ENCODE measurements at places on chromosomes 7 and 10.

DNA sequence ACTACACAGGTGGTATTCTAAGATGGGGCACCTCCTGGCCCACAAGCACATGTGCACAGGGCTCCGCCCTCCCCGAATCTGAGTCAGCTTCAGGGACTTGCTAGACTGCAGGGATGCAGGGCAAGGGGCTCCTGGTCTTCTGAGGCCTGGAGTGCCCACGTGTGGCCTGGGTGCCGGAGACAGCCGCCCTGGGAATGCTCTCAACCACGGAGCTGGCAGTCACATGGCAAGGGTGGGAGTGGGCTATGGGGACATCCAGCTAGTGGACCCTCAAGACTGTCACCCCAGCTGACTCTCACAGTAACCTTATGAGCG is 42.7 kb downstream of the CFAP46 start:
- DNase-seq: no peak

DNA sequence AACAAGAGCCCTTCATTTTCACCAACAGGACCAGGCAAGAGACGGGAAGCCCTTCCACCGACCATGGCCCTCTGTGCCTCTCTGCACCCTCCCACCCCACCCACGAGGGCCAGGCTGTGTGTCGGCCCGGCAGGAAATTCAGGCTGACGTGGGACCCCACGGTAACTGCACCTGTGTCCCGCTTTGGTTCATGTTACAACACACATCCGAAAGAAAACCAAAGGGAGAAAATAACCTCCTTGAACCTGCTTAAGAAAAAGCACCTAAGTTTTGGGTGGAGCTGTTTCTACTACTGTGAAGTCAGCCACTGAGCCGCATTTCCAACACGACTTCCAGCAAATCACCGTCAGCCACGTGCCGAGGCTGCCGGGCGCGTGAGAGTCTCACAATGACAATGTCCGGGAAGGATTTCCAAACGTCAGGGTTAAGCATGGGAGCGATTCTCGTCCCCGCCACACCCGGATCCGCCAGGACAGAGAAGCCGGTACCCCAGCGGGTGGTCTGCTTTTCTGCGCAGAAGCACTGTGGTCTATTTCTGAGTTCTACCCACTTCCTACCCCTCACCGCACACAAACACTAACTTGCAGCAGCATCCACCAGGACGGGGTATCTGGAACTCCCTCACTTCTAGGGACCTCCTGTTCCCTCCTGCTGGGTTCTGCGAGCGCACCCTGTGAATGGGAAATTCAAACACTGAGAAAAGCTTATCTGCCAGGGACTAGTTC is 36.6 kb downstream of the AMZ1 start:
- DNase-seq: no peak

GRCh38 chr7:50791363-50791937 is 8.8 kb upstream of the GRB10 start:
- no peak for DNase-seq

- DNase-seq: peak; percentile 98
Measured at GRCh38 chr7:51123322-51124019, 193.1 kb downstream of the COBL start.

DNA sequence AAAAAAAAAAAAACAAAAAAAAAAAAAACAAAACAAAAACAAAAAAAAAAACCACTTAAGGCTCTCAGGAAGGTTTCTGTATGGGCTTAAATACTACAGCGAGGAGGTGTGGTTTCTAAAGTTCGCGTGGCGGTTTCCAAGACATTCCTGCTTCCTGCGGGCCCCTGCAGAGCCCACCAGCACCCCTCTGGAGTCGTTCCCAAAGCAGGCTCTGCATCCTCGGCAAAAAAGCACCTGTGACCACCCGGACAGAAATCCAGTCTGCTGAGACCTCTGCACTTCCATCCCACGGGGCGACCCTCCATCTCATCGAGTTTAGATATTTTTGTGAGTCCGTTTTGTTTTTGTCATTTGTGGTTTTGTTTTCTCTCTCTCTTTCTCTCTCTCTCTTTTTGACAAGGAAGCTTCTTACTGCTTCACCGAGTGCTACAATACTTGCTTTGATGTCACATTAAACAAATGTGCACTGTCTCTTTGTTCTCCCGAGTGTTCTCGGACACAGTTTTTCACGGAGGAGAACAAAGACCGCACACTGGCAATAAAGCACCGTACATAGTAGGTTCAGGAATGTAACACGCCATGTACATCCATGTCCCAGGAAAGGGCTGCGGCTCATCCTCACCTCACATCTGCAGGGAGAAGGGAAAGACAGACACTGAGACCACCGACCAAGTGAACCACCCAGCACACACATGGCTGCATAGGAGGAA is 21.5 kb downstream of the PDGFA start:
- DNase-seq: no peak

DNA sequence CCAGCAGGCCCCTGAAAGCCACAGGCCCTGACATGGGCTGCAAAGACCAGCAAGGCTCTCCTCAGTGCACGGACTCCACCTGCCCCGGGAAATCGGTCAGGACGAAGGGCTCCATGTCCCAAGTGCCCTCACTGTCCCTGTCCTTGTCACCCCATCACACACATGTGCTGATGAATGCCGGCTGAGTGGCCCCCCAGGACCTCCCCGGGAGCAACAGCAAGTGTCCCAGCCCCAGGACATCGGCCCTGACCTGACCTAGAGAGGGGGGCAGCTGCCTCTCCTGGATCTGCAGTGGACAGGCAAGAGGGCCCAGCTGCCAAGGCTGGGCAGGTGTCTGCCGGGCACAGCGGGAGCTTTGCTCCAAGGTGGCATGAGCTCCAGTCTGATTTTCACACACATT is 49.8 kb downstream of the STK32C start:
- no peak for DNase-seq

DNA sequence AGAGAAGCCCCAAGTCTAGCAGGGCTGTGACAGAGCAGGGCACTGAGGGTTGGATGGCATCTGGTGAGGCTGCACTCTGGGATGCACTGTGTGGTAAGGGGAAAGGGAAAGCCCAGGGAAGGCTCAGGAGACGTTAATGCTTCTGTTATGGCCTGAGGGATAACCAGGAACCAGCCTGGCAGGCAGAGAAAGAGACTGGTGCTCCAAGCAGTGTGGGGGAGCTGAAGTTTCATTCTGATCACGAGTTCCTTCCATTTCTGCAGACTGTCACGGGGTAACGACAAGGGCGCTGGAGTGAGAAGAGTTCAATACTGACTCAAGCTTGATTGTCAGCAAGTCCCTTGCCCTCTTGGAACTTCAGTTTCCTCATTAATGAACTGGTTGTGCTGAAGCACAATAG is 730.9 kb downstream of the GRID1 start:
- DNase-seq: no peak

DNA sequence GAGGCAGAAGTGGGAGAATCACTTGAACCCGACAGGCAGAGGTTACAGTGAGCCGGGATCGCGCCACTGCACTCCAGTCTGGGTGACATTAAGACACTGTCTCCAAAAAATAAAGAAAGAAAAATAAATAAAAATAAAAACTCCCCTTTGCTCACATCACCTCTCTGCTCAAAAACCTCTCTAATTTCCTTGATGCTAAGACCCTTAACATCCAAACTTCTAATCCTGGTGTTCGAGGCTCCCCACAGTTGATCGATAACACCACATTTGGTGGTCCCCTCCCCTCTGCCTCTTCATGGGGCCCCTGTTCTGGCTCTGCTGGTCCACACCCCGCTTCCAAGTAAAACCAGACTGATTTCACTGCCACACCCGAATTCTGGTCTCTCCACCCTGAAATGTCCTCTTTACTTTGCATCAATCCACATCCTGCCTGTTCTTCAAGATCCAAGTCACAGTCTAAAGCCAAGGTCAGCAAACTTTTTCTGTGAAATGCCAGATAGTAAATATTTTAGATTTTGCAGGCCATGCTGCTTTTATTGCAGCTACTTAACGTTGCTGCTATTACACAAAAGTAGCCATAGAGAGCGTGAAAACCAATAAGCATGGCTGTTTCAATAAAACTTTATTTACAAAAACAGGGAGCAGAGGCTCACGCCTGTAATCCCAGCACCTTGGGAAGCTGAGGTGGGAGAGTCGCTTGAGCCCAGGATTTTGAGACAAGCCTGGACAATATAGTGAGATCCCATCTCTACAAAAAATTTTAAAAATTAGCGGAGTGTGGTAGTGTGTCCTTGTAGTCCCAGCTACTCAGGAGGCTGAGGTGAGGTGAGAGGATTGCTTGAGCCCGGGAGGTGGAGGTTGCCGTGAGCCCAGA is 11.8 kb downstream of the MOSPD3 start:
- DNase-seq: no peak

DNA sequence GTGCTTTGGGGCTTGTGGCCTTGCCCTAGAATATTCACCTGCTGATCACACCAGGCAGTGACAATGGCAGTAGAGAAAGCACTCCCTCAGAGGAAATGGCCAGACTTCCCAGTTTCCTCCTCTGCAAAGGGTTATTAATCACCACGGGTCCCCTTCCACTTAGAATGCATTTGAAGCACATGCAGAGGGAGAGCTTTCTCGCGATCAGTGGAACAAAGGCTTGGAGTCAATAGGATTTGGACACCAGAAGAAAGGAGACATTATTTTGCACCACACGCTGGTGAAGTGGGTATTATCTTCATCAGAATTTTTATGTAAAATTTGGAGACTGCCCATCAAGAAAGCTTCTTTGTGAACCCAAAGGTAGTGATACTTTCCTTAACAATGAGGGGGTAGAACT is 35.4 kb upstream of the INHBA start:
- DNase-seq: no peak

GRCh38 chr10:71404503-71405295 is 8.0 kb downstream of the CDH23 start:
- no peak for DNase-seq

DNA sequence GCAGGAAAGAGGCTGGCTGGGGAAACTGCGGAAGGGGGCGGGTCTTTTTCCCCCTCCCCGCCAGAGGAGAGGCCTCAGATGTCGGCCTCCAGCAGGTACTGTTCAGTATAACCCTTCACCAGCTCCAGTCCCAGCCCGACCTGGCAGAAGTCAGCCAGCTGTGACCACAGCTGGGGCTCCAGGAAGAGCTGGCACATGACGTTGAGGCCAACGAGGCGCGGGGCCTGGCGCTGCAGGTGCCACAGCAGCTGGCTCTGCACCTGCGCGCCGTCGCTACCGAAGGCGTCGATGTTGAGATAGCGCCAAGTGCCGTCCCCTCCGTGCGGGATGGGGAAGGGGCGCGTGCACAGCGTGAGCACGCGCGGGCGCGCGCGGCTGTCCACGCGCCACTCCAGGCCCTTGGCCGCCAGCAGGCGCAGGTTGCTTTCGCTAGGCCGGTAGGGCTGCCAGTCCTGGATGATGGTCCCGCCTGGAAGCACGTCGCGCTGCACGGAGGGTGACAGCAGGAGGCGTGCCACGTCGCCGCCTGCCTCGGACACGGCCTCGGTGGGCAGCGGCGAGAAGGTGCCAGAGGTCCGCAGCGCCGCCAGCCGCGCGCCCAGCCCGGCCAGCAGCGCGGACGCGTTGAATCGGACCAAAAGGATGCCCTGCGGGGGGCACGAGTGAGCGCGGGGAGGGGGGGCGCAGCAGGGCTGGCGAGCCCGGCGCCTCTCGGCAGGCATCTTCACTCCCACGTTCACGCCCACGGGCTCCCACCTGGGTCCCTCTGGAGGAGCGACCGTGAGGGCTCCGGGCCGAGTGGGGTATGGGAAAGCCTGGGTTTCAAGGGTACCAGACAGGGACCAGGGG is 6.9 kb upstream of the VGF start:
- peak; percentile 47 for DNase-seq

DNA sequence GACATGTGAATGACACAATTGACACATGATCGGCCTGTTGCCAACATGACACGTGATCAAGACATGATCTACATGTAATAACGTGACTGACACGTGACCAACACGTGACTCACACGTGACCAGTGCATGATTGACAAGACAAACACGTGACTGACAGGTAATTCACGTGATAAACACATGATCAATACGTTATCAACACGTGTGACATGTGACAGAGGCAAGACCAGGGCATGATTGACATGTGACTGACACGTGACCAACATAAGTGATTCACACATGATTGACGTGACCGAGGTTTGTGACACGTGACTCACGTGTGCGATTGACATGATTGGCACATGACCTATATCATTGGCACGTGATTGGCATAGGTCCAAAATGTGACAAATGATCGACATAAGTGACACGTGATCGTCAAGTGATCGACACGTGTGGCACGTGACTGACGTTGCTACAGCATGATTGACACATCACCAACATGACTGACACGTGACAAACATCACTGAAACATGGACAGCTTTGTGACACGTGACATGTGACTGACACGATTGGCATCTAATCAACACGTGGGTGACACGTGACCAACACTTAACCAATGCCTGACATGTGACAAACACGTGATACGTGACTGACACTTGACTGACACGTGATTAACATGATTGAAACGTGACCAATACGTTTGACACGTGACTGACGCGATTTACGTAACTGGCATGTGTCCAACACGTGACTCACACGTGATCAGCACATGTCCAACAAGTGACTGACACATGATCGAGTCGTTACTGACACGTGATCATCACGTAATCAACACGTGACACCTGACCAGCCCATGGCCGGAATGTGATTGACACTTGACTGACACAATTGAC is 23.0 kb downstream of the CRPPA start:
- peak; percentile 26 for DNase-seq

DNA sequence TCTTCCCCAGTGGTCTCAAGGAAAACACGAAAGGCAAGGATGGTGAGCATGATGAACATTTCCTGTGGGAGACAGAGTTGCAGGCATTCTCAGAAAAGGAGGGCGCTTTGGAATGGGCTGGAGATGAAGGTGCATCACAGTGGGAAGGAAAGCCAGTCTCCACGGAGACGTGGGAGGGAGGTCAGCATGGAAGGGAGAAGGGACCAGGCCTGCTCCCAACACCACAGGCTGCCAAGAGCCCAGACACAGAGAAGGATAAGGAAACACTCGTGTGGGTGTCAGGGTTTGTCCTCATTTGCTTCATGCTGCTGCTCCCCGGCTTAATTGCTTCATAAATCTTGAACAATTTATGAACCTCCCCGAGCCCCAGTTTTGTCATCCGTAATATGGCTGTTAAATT is 231.5 kb upstream of the ZNF32 start:
- DNase-seq: no peak
